ENCODE measurements at places on chromosomes 5 and 9.
A peak's percentile ranks its signal among the peaks of the same experiment; 100 is the strongest.

DNA sequence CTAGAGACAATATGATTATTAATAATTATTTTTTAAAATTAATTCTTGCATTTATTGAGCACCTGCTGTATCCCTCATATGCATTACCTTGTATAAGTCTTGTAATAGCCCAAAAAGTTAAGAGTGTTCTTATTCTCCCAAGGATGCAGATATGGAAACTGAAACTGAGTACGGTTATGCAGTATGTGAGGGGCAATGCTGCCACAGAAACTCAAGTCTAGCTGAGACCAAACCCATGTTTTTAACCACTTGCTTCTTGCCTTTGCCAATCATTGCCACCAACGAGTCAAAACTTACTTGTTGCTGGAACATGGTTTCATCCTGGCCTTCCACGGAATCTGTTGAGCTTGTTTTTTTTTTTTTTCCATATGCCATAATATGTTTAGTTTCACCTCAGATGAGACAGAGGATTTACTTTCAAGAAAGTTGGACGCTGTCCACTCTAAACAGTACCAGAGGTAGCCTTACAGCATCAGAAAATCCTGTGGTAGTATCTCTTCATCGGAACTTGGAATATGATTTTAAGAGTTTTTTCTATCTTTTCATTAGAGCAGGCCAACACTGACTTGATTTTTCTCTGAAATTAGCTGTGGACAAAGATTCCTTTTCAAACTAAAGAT, 27.9 kb downstream of the DOCK8 start:
- DNase-seq = no peak

DNA sequence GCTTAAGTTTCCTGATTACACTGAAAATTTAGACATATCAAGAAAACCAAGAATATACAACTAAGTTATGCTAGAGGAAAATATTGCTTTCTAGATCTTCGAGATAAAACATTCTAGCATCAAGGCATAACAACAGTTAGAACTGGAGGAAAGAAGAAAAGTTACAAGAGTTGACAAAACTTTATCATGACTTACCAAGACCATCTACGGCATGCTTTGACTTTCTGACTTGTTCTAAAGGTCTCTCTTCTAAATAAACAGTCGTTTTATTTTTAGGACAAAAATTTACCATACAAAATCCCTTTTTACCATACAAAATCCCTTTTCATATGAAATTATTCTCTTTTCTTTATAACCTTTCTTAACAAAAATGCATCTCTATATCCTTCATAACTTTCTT, 1110.1 kb upstream of the CDH10 start:
- DNase-seq = no peak

DNA sequence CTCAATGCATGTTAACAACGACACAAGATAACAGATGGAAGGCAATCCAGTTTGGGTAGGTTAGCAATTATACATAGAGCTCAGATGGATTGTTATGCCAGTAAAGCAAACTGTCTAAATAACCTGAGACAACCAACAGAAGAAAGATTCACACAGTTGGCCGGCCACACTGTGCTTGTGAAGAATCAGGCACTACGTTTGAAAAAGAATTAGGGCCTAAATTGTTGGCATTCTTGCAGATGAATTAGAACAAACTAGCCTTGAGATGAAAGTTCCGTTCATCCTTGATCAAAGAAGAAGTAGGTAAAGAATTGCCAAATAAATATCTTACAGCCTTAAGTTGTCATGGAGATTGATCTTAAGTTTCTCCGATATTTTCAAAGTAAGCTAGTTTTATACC, 210.6 kb downstream of the CDH18 start:
- DNase-seq = no peak

DNA sequence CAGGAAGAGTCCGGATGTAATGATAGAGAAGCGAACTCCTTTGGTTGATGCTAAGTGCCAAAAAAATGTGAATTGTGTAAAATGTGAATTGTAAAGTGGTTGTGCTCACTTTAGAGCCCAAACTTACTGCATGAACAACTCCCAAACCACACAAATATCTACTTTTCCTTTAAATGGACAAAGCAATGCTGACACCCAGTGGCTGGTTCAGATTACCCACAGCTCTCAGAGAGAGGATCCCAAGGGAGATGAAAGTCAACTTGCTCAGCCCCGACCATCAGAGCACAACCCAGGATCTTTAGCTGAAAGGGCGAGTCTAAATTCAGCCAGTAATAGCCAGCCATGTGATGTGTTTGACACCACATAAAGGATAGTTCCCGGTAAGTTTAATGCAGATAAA, 133.7 kb downstream of the NMUR2 start:
- DNase-seq = peak; percentile 23

DNA sequence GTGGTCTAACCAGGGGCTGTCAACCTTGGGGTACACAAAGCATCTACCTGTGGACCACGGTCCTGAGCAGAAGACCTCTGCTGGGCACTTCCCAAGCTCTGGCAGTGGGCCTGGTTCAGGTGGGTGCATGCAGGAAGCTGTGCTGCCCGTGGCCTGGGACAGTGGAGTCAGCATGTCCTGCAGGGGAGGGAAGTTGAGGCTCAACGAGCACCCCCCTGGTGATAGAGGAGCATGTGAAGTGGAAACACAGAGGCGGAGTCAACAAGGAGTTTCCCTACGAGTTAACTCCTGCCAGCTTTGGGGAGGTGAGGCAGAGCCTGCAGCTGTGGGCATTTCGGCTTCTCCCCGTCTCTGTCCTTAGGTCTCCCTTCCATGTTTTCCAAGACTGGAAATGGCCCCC, 67.5 kb upstream of the IRX2 start:
- no peak for DNase-seq

DNA sequence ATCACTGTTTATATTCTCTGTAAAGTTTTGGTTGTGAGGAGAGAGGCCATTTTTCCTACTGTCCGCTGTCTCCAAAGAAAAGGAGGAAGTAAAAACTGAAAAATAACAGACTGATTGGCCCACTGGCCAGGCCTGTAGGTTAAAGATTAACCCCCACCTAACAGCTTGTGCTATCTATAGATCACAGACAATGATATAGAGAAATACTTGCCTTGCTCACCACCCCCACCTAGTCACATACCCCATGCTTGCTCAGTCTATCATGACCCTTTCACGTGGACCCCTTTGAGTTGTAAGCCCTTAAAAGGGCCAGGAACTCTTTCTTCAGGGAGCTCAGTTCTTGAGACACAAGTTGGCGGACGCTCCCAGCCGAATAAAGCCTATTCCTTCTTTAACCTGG, 357.4 kb downstream of the PRDM9 start:
- DNase-seq = no peak

- no peak for DNase-seq
Observed at GRCh38 chr5:96256795-96257470, 176.1 kb downstream of the PCSK1 start.

DNA sequence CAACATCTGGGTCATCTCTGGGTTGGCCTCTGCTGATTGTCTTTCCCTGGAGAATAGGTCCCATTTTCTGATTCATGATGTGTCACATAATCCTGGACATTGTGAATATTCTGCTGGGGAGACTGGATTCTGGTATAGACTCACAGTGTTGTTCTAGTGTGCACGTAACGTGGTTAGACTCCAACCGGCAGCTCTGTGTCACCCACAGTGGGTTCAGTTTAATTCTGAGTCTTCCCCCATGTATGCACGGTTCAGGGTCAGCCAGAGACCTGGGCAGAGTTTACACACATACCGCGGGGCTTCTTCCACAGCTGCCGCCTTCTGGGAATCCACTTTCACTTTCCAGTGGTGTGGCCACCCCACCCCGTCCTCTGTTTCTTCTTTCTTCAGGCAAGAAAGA, 38.0 kb upstream of the LRRC14B start:
- DNase-seq = no peak

DNA sequence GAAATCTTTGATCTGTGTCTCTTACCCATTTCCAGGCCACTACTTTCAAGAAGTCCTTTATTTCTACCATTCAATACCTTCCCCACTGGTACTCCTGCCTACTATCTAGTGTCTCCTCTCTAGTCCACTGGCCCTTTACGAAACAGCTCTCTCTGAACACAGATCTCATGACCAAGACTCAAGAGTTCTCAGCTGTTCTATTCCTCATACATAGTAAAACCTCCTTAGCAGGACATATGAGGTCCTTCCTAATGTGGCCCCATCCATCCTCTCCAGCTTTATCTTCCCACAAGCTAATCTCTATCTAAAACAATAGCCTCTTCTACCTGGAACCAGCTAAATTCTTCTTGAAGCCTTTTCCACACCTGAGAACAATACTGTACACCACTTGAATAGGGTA, 2.6 kb downstream of the TEX10 start:
- no peak for DNase-seq

DNA sequence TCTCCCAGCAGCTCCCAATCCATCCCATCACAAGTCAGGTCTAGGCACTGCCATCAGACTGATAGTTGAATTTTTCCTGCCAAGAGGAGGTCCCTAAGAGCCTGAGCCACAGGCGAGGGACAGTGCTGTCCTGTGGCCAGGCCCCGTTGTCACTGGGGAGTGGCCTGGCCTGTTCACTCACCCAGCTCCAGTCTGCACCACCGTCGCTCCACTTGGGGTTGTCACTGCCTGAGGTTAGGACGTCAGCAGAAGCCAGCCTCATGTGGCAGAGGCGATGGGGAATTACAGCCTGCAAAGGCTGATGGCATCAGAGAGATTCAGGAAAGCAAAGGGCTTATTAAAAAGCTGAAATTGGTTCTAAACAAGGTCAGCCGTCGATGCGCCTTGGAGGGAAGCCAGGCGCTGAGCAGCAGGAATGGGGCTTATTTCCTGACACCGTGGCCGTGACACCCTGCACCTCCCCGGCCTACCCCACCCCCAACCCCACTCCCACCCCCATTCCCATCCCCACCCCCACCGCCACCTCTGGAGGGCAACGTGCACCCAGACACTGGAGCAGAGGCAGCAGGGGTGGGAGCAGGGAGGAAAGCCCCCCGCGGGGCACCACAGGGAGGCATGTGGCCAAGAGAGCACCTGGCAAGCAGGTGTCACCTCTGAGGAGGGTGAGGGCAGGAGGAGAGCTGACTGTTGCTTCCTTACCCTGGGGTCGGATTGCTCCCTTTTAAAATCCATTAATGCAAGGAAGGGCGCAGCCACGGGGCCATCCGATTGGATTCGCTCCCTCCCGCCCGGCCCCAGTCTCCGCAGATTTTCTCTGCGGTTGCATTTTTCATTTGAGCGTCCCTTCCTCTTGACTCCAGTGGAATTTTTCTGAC, 3.1 kb upstream of the DBH start:
- DNase-seq = no peak

DNA sequence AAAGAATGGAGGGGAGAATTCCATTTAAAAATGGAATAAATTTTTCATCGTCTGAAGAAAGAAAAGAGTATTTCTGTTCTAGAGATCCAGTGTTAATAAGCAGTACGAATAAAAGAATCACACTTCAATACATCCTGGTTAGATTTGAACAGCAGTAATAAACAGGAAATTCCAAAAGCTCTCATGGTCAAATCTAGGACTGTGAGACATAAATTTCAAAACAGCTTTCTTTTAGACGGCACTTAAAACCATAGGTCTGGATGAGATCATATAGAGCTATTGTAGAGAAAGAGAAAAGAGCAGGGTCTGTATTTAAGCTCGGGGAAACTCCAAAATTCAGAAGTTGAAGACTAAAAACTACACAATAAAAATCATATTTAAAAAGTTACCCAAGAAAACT, 1006.9 kb upstream of the CTNND2 start:
- no peak for DNase-seq

DNA sequence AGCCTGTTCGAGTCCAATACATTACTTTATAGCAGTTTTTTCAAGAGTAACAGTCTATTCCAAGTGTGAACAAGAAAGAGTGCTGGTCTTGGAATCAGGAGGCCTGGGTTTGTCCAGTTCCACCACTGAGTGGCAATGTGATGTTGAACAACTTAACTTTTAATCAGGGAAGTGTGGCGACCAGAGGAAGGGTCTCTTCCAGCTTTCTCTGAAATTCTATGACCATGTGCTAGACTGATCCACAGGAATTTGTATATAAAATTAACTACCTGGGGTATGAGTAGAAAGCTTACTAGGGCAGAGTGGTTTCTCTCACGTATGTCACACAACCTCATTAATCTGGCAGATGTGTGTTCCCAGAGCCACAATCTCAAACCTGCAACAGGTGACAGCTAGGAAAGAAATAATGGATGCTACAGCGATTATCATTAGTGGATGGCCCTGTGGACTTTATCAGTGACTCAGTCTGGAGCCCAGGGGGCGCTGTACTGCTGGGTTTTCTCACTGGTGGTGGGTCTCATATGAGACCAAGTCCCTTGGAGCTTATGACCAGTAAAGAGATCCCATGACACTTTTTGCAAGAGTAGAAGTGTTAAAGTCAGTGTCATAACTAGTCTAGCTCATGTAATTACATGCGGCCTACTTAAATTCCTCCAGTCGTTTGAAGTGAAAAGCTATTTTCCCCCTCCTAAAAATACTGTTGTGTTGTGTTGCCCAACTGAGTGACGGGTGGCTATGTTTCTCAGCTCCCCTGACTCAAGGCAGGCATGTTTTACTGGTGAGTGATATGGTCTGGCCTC, 116.5 kb downstream of the GDNF start:
- peak; percentile 76 for DNase-seq

DNA sequence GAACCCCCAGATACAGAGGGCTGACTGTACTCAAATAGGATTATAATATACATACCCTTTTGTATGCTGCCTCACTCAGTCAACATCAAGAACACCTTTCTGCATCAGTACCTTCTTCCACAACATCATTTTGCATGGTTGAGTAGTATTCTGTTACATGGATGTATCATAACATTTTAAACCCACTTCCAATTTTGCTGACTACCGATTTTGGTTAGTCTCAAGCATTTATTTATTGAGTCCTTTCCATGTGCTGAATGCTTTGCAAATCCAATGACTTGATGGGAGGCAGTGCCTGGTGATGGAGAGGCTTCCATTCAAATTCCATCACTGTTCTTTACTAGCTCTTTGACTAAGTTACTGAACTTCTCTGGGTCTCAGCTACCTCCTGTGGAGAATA, 182.0 kb upstream of the KLF4 start:
- no peak for DNase-seq

GRCh38 chr9:105053209-105053652, 125.3 kb upstream of the ABCA1 start:
- peak; percentile 95 for DNase-seq

GRCh38 chr9:93475856-93476255, 22.5 kb upstream of the FAM120AOS start:
- no peak for DNase-seq

All from renal cortical epithelial cell (primary cell).